Kasumi-1 (cell line): ENCODE measurements at places on chromosomes 2 and 18.

DNA sequence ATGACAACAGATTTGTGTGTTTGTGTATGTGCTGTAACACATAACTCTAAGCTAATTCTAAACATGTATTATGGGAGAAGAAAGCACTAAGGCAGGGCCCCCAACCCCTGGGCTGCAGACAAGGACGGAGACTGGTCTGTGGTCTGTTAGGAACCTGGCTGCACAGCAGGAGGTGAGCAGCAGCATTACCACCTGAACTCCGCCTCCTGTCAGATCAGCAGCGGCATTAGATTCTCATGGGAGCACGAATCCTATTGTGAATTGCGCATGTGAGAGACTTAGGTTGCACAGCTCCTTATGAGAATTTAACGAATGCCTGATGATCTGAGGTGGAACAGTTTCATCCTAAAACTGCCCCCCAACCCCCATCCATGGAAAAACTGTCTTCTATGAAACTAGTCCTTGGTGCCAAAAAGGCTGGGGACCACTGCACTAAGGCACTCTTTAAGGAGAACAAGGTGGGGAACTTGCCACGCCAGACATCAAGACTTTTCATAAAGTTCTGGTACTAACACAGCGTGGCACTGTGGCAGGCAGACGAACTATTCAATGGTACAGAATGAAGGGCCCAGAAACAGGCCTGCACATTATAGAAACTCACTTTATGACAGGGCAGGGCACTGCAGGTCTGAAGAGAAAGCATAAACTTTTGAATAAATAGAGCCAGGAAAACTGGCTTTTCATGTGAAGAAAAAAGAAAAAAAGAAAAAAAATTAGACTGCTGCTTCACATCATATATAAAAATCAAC, 14.0 kb downstream of the REEP1 start:
- no peak for DNase-seq

DNA sequence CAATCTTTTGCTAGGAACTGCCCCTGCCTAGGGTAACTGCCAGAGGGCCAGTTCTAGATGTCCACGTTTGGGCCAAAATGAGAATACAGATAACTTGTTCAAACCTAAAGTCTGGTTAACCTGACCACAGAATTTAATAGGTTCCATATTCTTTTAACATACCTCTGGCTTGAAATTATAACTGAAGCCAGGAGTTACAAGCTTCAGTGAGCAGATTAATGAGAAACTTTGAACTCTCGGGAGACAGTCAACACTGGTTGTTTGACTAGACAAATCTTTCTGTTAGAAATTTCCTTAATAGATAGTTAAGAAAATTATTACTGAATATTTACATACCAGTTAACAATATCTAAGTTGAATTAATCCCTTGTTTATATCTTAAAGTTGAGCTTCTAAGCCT, 110.0 kb upstream of the KLF7 start:
- DNase-seq: no peak

DNA sequence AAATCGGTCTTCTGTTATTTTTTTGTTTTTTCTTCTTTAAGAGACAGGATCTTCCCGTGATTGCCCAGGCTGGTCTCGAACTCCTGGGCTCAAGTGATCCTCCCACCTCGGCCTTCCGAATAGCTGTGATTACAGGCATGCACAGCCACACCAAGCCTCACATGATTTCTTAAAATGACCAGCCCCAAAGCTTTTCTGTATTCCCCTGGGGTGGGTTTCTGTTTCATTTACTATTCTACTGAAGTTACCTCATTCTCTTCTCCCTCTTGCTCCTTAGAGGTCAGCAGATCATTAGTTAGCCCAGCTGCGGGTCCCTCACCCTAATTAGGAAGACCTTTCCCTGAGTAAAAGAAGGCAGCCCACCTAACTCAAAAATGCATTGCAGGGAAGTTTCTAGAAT, 27.6 kb downstream of the SLC1A4 start:
- DNase-seq: no peak

DNA sequence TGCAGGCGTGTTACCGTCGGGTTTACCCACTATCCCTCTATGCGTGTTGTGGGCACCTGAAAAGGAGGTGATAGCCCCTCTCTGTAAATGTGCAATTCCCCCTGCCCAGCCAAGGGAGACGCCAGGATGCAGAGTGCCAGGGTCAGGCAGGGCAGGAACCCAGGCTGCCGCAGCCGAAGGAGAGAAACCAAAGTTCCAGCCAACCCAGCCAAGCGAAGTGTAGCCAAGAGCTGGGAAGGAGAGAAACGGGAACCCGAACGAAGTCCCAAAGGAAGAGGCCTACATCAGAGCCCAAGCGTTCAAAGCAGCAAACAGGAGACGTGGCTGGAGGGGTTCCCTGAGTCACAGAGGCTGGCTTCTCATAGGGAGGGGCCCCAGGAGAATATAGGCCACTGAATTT, 24.2 kb upstream of the SPR start:
- DNase-seq: no peak
